ENCODE measurements at places on chromosomes 4 and X. TPM values are rescaled to one million over a fixed set of nuclear protein-coding genes. Genes with fewer than 3 reads are reported as not detected.

PNMA6A gene
- total RNA-seq: 8.1 TPM

DNA sequence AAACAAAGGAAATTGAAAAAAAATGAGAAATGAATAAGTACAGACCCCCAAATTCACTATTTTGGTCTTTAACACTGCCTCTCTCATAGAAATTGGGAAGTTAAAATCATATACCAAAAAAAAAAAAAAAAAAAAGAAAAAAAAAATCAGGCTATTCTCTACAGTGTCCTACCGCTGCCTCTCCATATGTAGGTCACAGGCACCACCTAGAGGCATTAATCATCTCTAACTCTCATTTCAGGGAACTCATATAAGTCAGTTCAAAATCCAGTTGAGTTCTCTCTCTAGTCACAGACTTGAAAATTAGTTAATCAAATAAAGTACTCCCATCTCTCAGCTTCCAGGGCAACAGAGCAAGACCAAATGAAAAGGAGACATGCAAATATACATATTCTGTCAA is 47.9 kb downstream of the COX18 start:
- no peak for DNase-seq

DNA sequence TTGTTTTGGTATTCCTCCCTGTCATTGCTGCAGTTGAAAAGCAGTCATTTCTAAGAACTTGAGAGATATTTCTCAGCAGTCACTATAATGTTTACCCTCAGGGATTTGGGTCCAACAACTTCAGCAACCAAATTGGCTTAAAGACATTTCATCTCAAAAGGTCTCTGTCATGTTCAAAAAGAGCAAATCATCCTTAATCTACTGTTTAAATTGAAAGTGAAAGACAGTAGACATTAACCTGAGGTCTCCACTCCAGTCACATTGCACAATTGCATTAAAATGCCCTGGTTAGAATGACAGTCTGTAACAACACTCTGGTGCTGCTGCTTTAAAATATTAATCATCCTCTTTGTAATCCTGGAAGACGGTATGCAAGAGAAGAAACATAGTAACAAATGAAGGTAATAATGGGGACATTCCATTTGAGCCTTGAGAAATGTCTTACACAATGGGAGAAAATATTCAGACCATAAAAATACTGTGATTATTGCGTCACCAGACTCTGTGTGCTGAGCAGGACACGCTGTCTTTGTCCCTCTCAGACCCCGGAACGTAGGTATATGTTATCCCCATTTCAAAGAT is 90.2 kb upstream of the UNC5C start:
- no peak for DNase-seq

- DNase-seq: no peak
Measured at GRCh38 chrX:155745792-155746191, 133.0 kb upstream of the TMLHE start.

DNA sequence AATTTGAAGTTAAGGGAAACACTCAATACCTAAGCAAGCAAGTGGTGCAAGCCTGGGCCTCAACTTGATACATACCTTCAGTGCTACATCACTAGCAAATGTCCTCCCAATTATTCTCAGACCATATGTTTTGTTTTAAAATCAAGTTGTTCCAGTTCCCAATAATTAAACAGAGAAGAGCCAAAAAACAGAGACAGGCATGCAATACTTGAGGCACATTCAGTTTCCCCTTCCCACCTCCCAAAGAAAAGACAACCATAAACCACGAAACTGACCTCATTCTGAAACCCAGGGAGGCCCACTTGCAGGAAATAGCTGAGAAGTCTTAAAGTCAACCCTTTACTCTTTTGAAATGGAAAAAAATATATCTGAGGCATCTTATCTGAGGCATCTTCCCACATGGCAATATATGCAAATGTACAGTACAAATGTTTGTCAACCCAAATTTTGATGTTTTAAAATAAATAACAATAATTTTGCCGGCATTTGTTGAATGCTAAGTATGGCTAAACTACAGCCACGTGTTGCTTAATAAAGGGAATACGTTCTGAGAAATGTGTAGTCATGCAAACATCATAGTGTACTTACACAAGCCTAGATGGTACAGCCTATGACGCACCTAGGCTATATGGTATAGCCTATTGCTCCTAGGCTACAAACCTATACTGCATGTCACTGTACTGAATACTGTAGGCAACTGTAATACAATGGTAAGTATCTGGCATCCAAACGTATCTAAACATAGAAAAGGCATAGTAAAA is 147.5 kb downstream of the TSPAN5 start:
- no peak for DNase-seq

GRCh38 chrX:4243759-4244158 is 530.3 kb upstream of the PRKX start:
- DNase-seq: no peak

GRCh38 chr4:67871867-67872266 is 11.9 kb downstream of the TMPRSS11D start:
- no peak for DNase-seq

DNA sequence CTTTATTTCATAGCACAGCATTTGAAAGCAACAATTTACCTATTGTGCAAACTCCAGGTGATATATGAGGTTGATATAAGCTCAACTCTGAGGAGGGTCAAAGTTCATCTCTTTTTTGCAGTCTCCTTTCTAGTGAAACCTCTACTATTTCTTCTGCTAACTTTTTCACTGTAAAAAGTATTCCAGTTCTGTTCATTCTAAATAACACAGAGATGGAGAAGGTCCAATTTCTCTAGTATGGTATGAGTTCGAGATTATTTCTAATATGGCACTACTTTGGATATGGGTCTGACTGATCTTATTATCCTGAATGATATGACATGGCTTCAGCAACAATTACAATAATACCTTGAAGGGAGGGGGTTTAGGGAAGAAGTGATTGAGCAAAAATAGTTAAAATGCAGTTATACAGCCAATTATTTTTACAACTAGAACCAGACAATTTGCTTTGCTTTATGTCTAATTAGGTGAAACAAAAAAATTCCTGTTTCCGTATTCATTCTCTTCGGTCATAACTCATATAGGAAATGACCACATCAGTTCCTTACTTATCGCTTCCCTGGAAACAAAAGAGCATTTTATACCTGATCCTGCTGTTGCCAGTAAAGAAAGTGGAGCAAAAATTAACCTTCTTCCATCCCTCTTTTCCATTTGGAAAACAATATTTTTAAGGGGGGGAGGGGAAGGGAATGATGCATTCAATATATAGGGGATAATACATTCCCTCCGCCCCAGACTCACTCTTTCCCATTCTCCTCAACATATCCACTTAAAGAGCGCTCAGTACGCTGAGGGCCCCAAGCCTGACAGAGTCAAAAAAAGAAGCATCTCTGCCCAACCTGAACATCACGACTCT is 1.0 kb downstream of the TBC1D9 start:
- no peak for DNase-seq
